ENCODE measurements at places on chromosomes 3 and 15. TPM values are rescaled to one million over a fixed set of nuclear protein-coding genes. Genes with fewer than 3 reads are reported as not detected.
A peak's percentile ranks its signal among the peaks of the same experiment; 100 is the strongest.

HHATL gene
- not detected for total RNA-seq

GP9 gene
- total RNA-seq: not detected

RPP25 gene
- total RNA-seq: 14.9 TPM

SLC9A9 gene
- total RNA-seq: 0.84 TPM

SAMMSON gene
- total RNA-seq: 0.48 TPM

ITIH4 gene
- 0.68 TPM for total RNA-seq

ALDH1L1 gene
- total RNA-seq: not detected

GRCh38 chr3:108909799-108910198 is 43.9 kb downstream of the GUCA1C start:
- DNase-seq: no peak

GRCh38 chr3:169342652-169343505 is 320.6 kb downstream of the MECOM start:
- DNase-seq: no peak

DNA sequence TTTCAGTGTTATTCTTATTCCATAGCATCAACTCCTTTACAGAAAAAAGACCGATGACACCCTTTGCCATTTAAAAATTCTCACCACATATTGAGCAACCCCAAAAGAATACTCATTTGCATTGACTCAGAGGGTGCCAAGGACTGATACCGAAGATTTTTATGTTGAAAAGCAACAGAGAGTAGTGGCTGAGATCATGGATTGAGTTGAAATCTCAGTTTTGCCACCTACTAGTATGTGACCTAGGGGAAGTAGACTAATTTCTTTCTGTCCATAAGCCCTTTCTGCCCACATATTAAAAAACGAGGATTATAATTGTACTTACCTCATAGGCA is 313.9 kb upstream of the SATB1 start:
- DNase-seq: no peak

GRCh38 chr3:10434144-10434937 is 71.0 kb downstream of the ATP2B2 start:
- DNase-seq: no peak

GRCh38 chr3:31499281-31499680 is 33.4 kb upstream of the STT3B start:
- DNase-seq: no peak

- DNase-seq: peak; percentile 49
Measured at GRCh38 chr3:45034612-45035252, 8.6 kb downstream of the CLEC3B start.

GRCh38 chr15:64344651-64345294 is 11.2 kb downstream of the CSNK1G1 start:
- DNase-seq: peak; percentile 28

- peak; percentile 53 for DNase-seq
Measured at GRCh38 chr15:70337277-70338186, 239.8 kb upstream of the TLE3 start.

DNA sequence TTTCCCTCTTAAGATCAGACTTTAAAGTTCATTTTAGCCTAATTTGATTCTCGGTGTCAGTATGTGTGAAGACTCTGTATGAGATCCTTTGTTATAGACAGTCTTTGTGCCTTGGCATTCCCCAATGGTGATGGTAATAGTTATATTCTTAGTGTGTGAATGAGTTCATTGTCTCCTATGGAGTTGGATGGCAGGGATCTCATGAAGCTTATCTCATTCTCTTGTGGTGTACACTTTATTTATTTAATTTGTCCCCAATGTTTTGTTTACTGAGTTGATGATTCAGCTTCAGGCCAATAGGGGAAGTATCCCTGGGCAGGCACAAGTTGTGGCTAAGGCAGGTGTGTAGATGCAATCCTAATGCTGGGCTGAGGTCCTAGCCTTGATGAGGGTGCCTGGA is 222.0 kb upstream of the DPPA4 start:
- no peak for DNase-seq

All from RPMI7951 (cell line).